ENCODE measurements at places on chromosomes 2 and 18. TPM values are rescaled to one million over a fixed set of nuclear protein-coding genes. Genes with fewer than 3 reads are reported as not detected.

GRCh38 chr2:109246616-109247015, 117.6 kb downstream of the SH3RF3 start:
- no peaks in the 10 kb centered on the region for H3K27me3 ChIP-seq
- H3K4me3 ChIP-seq: no peak overlapping the region
- H3K36me3 ChIP-seq: no peaks in the 10 kb centered on the region
- DNase-seq: no peak
- H3K4me1 ChIP-seq: peaks cover 77% of the 10 kb centered on the region

GRCh38 chr2:160232905-160233475, 32.9 kb upstream of the ITGB6 start:
- peaks cover 22% of the 10 kb centered on the region for H3K4me1 ChIP-seq
- no peaks in the 10 kb centered on the region for H3K27me3 ChIP-seq
- no peaks in the 10 kb centered on the region for H3K36me3 ChIP-seq
- no peak overlapping the region for H3K27ac ChIP-seq
- no peak for DNase-seq

GRCh38 chr2:98560256-98560771, 48.0 kb downstream of the COA5 start:
- H3K4me3 ChIP-seq: no peak overlapping the region
- H3K36me3 ChIP-seq: peaks cover 7% of the 10 kb centered on the region
- peak overlapping the region; percentile 84 for H3K27ac ChIP-seq
- no peak for DNase-seq

Gene C2orf80
- not detected for total RNA-seq

- H3K4me1 ChIP-seq: no peaks in the 10 kb centered on the region
- H3K36me3 ChIP-seq: no peaks in the 10 kb centered on the region
- no peak overlapping the region for H3K4me3 ChIP-seq
- no peaks in the 10 kb centered on the region for H3K27me3 ChIP-seq
- H3K27ac ChIP-seq: no peak overlapping the region
Observed at GRCh38 chr2:150710041-150710440, 222.6 kb upstream of the RND3 start.

DNA sequence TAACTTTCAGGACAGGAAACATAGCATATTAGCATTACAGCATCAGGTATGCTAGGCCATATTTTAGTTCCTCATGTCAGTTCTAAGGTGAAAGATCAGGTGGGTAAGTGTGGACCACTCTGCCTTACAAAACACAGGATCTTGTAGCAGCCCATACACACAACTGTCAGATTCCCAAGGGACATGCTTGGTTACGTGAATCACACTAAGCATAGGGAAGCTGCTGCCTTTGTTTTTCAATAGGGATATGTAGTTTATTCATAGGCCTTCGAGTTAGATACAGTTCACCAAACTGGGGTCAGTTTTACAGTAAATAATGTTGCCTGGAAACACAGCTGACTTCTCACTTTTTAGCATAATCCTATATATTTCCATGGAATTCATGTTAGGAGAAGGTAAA, 116.1 kb upstream of the OTX1 start:
- H3K27ac ChIP-seq: no peak overlapping the region
- H3K27me3 ChIP-seq: no peaks in the 10 kb centered on the region
- H3K36me3 ChIP-seq: no peaks in the 10 kb centered on the region
- no peak for DNase-seq
- no peaks in the 10 kb centered on the region for H3K4me1 ChIP-seq

DNA sequence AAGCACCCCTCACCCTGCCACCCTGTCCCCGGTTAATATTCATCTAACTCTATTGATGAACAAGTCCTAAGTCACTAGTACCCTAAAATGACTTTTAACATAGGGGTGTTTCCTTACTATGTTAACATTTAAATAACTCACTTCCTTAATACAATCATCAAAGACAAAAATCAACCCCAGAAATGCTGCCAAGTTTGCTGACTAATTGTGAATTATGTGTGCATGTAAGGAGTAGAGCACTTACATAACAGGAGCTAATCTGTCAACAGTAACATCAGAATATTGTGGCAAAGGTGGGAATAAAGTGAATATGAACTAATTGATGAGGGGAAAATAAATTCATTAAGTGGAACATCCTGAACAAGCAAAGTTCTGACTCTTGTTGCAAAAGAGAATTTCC, 81.4 kb upstream of the ERBB4 start:
- H3K36me3 ChIP-seq: no peaks in the 10 kb centered on the region
- no peak overlapping the region for H3K27ac ChIP-seq
- no peaks in the 10 kb centered on the region for H3K4me1 ChIP-seq
- H3K27me3 ChIP-seq: no peaks in the 10 kb centered on the region
- no peak for DNase-seq

- no peaks in the 10 kb centered on the region for H3K36me3 ChIP-seq
- DNase-seq: no peak
- no peaks in the 10 kb centered on the region for H3K4me1 ChIP-seq
- no peak overlapping the region for H3K4me3 ChIP-seq
Observed at GRCh38 chr2:218508299-218508698, 59.9 kb downstream of the USP37 start.

Gene TLX2
- not detected for total RNA-seq

Gene SERPINB10
- not detected for total RNA-seq

- no peaks in the 10 kb centered on the region for H3K4me1 ChIP-seq
- no peak overlapping the region for H3K27ac ChIP-seq
- H3K4me3 ChIP-seq: no peak overlapping the region
- no peaks in the 10 kb centered on the region for H3K27me3 ChIP-seq
- no peak for DNase-seq
Observed at GRCh38 chr2:172442072-172442895, 14.9 kb downstream of the ITGA6 start.

DNA sequence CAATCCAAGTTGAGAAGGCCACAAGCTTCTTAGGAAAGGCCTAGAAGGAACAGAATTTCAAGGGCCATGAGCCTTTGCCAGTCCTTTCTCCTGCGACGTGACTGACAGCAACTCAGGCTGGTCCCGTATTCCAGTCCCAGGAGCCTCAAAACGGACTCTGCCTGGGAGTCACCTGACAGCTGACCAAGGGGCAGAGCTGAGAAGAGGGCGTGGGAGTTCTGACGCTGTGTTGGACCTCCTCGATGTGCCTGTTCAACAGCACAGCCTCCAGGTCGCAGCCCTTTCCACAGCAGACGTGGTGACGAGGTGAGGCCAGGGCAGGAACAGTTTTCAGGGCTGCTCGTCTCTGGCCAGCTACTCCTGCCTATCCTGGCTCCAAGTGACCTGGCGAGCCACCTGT, 37.6 kb downstream of the CENPO start:
- H3K27me3 ChIP-seq: no peaks in the 10 kb centered on the region
- no peak for DNase-seq
- H3K27ac ChIP-seq: no peak overlapping the region

Gene DCDC2C
- 13.1 TPM for total RNA-seq

Gene SULT1C4
- 2.8 TPM for total RNA-seq

- H3K27ac ChIP-seq: peak overlapping the region; percentile 87
- no peaks in the 10 kb centered on the region for H3K27me3 ChIP-seq
- H3K36me3 ChIP-seq: no peaks in the 10 kb centered on the region
- H3K4me3 ChIP-seq: no peak overlapping the region
- DNase-seq: no peak
- H3K4me1 ChIP-seq: peaks cover 54% of the 10 kb centered on the region
Observed at GRCh38 chr2:157787364-157787938, 88.7 kb downstream of the ACVR1 start.

- H3K4me1 ChIP-seq: no peaks in the 10 kb centered on the region
- H3K36me3 ChIP-seq: no peaks in the 10 kb centered on the region
- no peaks in the 10 kb centered on the region for H3K27me3 ChIP-seq
Observed at GRCh38 chr2:167924556-167924955, 322.8 kb downstream of the STK39 start.

DNA sequence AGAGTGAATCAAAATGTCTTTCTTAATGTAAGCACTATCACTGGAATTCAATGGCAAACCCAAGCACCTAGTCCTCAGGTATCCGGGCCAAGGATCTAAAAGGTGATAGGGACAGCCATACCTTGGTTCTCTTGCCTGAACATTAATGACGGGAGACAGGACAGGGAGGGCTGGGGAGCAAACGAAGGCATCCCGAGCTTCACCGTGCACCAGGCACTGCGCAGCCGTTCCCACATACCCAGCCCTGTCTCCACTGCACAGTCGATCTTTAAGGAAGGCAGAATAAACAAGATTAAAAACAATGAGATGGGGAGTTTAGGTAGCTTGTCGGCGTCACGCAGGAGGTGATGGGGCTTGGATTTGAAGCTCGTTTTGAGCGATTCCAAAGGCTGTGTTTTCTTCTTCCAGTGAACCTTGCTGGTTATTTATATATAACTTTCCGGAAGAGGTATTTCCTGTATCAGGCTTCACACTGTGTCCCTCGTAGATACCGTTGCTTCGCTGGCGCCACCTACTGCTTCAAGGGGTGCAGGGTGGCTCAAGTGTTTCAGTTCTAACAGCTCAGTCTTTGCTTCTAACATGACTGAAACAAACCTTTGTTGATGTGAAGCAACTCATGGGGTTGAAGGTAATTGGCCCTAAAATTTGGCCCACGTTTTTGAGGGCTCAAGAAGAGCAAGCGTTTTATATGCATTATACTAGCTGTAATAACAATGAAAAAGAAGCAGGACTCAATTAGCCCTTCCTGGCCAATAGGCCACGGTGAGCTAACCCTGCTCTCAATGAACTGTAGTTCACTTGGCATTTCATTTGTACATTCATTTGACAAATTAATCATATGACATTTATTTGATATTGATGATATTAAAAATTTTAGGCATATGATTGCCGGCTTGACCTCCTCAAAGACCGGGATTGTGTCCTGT, 77.4 kb downstream of the DCDC2C start:
- no peak overlapping the region for H3K27ac ChIP-seq
- no peaks in the 10 kb centered on the region for H3K27me3 ChIP-seq
- H3K36me3 ChIP-seq: no peaks in the 10 kb centered on the region
- no peak for DNase-seq
- peak overlapping the region; percentile 27 for H3K4me3 ChIP-seq

Gene KCNJ3
- total RNA-seq: 2.8 TPM

- H3K27ac ChIP-seq: no peak overlapping the region
- H3K4me3 ChIP-seq: no peak overlapping the region
- H3K27me3 ChIP-seq: no peaks in the 10 kb centered on the region
- no peak for DNase-seq
- H3K4me1 ChIP-seq: no peaks in the 10 kb centered on the region
Observed at GRCh38 chr2:27833931-27834330, 56.3 kb downstream of the RBKS start.

DNA sequence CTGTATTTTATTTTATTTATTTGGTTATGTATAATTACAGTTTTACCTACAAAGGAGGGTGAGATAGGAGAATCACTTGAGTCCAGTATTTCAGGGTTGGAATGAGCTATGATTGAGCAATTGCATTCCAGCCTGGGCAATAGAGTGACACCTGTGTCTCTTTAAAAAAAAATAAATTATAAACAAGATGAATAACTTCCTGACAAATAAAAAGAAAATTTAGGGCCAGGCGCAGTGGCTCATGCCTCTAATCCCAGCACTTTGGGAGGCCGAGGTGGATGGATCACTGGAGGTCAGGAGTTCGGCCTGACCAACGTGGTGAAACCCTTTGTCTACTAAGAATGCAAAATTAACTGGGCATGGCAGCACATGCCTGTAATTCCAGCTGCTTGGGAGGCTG, 17.3 kb downstream of the MTA3 start:
- H3K4me3 ChIP-seq: no peak overlapping the region
- H3K4me1 ChIP-seq: no peaks in the 10 kb centered on the region
- no peak for DNase-seq
- H3K27ac ChIP-seq: no peak overlapping the region

GRCh38 chr2:200585730-200586643, at the start of gene AOX1:
Gene AOX1, plus strand, starts transcription at chr2:200586014. Its CDS starts 95 bp downstream, at chr2:200586109.
- peak within 1 kb of the TSS; percentile 84 for H3K4me3 ChIP-seq
- DNase-seq: no peak
- no peaks in the 10 kb centered on the region for H3K27me3 ChIP-seq
- H3K27ac ChIP-seq: peak within 1 kb of the TSS; percentile 63

DNA sequence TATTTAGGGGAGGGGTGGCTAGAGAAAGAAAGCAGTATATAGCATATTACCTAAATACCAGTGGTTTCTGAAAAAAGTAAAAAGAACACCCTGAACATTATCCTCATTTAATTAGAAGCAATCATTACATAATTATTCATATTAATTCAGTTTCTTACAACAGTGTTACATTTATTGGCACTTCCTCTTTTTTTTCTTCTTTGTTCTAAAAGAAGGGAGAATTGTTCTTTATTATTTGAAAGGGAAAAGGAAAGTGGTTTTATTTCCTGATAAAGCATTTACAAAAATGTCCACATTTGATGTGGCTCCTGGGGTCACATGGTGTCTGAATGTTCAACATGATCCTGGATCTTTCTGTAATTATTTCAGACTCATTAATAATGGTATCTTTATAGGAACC, 254.9 kb upstream of the ZEB2 start:
- no peak overlapping the region for H3K27ac ChIP-seq
- H3K27me3 ChIP-seq: no peaks in the 10 kb centered on the region
- no peak overlapping the region for H3K4me3 ChIP-seq
- H3K4me1 ChIP-seq: no peaks in the 10 kb centered on the region
- H3K36me3 ChIP-seq: no peaks in the 10 kb centered on the region

DNA sequence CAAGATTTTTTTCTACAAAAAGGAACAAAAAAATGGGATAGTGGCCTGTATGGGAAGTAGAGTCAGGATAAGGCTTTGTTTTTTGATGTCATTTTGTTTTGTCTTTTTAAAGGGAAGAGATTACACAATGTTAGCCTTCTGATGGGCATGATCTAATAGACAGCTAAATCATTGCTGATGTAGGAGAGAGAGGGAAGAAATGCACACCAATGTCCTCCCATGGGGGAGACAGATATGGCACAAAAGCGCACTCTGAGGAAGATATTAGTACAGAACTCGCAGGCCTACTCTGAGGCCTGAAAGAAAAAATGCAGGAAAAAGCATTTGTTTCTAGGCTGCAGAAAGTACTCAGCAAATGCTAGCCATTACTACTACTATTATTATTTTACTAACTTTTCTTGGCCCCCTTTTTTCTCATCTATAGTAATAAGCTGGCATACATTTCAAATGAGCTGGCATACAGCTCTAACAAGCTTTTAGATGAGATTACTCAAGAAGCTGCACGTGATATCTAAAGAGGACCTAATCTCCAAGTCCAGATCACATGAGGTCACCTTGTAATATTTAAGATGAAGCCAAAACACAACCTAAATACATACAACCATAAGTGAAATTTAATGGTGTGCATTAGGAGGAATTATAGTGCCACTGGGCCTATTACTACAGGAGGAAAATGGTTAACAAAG, 269.4 kb upstream of the TANK start:
- H3K27ac ChIP-seq: no peak overlapping the region
- H3K4me1 ChIP-seq: no peaks in the 10 kb centered on the region
- DNase-seq: no peak
- no peaks in the 10 kb centered on the region for H3K27me3 ChIP-seq

- no peak overlapping the region for H3K27ac ChIP-seq
- H3K4me1 ChIP-seq: no peaks in the 10 kb centered on the region
Observed at GRCh38 chr18:57052759-57053158, 94.1 kb upstream of the BOD1L2 start.

Gene CMPK2
- 5.3 TPM for total RNA-seq

DNA sequence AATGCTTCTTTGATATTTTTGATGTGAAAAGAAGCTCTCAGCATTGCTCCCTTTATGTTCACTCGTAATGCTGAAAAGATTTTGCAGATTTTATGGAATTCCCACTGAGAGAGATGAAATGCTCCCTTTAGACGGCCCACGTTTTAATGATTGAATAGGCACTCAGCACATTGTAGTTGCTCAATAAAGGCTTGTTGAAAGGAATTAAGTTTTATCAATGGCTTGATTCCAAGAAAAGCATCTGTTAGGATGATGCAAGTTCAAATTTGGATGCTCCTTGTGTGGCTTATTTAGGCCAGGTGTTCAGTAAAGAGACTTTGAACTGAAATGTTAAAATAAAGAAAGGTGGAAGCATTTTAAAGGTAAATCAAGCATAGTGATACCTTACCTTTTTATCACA, 725.1 kb downstream of the EPHA4 start:
- no peaks in the 10 kb centered on the region for H3K4me1 ChIP-seq
- H3K4me3 ChIP-seq: no peak overlapping the region
- no peaks in the 10 kb centered on the region for H3K27me3 ChIP-seq
- no peaks in the 10 kb centered on the region for H3K36me3 ChIP-seq
- no peak overlapping the region for H3K27ac ChIP-seq

Gene ADD2
- total RNA-seq: 0.41 TPM

Gene CEP192
- total RNA-seq: 20.1 TPM

Gene SATB2
- total RNA-seq: 5.5 TPM

All from thoracic aorta (tissue), 2 donors.